Femur (tissue), 1 donor: ENCODE measurements at places on chromosomes 4 and X.

DNA sequence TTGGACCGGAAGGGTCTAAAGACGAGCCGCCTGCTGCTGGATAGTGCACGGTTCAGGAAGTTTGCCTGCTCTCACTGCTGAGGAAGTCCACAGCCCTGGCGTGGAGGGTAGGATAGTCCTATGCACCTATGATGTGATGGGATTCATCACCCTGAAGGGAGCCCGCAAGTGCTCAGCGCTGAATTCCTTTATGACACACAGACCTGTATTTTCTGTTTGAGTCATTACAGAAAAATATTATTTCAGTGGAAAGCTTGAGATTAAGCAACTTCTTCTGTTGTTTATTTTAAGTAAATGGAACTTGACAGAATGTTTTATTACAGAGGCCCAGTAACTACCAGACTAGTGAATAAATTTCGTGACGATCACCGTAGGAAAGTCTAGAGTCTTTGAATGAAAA lies 123.2 kb downstream of the TRIML1 start:
- DNase-seq, result no peak

- DNase-seq, result no peak
Measured at GRCh38 chrX:21666679-21667078, 8.5 kb upstream of the KLHL34 start.

DNA sequence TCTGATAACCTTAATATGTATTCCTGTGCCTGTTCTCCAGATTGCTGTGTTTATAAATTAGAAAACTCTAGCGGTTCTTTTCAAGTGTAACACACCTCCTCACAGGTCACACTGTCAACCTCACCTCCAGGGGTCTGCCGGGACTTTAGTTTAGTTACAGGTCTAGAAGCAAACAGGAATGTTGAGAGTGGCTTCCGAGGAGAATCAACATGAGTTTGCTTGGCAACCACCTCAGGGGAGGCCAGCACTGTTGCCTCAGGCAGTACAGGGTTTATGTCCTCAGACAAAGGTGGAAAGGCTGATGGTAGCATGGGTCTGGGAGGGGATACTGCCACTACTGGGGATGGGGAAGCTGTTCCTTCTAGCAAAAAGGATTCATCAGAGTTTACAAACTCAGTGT lies 438.0 kb downstream of the DTHD1 start:
- no peak for DNase-seq

DNA sequence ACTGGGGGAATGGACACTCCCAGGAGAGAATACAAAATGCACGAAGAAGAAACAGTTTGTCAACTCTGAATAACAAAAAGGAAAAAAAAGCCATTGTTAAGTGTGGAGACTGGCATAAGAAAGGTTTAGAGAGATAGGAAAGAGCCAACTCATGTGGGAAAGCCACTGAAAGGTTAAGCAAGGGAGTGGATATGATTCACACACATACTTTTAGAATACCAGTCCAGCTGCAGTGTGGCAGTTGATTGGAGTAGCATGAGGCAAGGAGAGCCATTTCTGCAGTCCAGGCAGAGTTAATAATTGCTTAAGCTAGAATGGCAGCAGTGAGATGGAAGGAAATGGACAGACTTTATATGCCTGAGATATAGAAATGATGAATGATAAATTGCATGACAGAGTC lies 36.9 kb upstream of the ADAD1 start:
- no peak for DNase-seq

GRCh38 chr4:6523251-6523650 lies 50.8 kb upstream of the PPP2R2C start:
- no peak for DNase-seq
